Activated naive CD4-positive, alpha-beta T cell treated with anti-CD3 and anti-CD28 coated beads, Interleukin-2, amount 10 ng/mL, durations not matched to agents 7 days and 5 days (primary cell): ENCODE measurements at places on chromosomes 11 and 22.

DNA sequence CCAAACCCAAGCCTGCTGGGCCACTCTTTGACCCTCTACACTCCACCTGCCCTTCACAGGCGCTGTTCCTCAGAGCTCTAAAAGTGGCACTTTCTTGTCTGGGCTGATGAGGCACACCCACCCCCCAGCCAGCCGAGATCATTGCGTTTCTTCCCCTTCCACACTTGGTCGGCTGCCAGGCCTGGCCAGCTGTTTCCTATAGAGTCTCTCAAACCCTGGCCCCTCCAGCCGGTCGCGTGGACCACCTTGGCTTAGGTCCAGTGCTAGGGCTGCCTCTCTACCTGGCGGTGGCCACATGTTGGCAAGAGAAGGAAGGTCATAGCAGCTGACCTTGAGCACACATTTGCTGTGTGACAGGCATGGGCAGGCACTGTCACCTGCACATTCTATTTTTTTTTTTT lies 60.6 kb downstream of the PPP6R2 start:
- DNase-seq: no peak

GRCh38 chr22:44413211-44413610 lies 84.8 kb downstream of the RTL6 start:
- DNase-seq: no peak

DNA sequence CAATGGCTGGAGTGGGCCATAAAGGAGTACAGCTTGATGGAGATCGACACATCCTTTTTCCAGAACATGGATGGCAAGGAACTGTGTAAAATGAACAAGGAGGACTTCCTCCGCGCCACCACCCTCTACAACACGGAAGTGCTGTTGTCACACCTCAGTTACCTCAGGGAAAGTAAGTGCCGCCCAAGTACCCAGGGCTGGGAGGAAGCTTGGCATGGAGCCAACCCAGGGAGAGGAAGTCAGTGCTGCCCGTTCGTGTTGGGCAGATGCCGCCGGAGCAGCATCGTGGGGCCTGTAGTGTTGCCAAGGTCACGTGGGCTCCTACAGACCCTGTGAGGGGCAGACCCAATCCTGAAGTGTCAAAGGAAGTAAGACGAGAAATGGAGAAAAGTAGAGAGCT lies 78.9 kb downstream of the FLI1 start:
- peak; percentile 50 for DNase-seq

DNA sequence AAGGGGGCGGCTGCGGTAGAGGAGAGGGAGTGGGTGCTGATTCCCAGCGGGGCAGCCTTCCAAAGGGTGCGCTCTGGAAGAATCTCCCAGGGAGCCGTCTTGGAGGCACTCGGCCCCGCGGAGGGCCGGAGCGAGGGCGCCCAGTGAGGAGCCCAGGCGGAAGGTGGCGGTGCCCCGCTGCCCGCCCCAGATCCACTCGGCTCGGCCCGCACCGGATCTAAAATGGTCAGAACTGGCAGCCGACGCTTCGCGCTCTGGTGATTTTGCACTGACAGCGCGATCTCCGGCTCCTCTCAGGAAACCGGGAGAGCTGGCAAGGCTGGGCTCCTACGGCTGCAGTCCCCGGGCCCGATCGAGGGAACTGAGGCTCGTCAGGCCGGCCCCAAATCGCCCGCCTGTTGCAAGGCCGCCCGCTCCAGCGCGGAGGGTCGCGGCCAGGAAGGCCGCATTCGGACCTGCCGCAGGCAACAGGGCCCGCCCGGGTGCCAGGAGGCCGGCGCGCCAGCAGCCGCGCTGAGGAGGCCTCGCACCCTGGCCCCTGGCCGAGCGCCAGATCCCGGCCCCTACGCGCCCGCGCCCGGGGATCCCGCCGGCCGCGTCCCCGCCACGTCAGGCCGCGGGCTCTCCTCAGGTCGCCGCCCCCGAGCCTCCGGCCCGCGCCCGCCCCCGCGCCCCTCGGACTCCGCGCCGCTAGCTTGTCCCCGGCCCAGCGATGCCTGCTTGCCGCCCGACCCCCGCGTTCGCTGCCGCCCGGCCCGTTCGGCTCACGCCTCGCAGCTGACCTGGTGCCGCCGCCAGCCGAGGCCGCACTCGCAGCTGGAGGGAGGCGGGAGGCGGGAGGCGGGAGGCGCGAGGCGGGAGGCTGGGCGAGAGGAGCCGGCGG lies at the start of gene KLHL22:
Gene KLHL22, minus strand, starts transcription at position 818 of the 883 bp plus-strand sequence. CDS start 6,584 bp downstream, outside the sequence.
- peak; percentile 51 for DNase-seq

DNA sequence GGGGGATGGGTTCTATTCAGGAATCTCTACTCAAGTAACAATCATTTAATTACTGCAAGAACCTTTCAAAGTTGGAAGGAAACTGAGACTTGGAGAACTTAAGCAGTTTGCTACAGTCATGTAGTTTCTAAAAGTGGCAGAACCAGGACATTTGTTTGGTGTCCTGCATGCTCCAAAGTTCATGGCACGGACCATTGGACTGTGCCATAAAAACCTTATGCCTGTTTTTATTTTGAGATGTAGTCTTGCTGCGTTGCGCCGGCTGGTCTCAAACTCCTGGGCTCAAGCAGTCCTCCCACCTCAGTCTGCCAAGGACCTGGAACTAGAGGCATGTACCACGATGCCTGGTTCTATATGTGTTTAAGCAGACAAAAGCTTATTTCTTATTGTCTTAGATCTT lies 18.6 kb upstream of the AIFM3 start:
- no peak for DNase-seq

DNA sequence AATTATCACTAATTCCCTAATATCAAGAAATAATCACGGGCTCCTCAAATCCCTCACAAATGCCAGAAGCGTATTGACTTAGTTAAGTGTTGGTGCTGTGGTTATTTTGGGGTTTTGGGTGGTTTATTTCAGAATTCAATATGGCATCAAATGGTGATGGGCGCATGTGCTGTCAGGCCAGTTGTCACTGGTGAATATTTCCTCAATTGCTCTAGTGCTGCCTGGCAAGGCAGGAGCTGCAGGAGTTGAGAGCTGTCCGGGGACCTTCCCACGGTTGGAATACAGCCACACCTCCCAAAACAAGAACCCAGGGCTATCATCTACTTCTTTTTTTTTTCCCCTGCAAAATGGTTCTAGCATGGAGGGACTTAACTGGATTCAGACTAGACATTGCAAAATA lies 10.3 kb downstream of the IGLL5 start:
- no peak for DNase-seq

GRCh38 chr11:129319751-129320150 lies 55.9 kb upstream of the BARX2 start:
- DNase-seq: no peak

GRCh38 chr11:9849389-9849788 lies 185.5 kb downstream of the SWAP70 start:
- no peak for DNase-seq

GRCh38 chr22:23691748-23692423 lies 1.1 kb downstream of the RGL4 start:
- DNase-seq: no peak

GRCh38 chr11:20448834-20449233 lies 61.3 kb downstream of the PRMT3 start:
- DNase-seq: no peak

DNA sequence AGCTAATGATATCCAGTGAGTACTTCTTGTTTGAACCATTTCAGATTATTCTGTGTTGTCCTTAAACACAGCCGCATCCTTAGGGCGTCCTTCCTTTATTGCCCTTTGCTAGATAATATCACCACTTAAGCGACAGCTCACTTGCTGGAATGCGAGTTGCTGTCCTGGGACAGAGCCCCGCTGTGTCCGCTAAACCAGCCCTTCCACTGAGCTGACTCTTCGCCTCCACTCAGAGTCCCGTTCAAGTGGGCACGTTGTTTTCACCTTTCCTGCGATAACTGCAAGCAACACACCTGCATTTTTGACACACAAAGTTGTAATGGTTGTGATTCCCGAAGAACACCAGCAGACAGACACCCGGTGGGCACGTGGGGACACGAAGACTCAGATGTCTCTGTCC lies 140.0 kb downstream of the TBC1D22A start:
- no peak for DNase-seq

DNA sequence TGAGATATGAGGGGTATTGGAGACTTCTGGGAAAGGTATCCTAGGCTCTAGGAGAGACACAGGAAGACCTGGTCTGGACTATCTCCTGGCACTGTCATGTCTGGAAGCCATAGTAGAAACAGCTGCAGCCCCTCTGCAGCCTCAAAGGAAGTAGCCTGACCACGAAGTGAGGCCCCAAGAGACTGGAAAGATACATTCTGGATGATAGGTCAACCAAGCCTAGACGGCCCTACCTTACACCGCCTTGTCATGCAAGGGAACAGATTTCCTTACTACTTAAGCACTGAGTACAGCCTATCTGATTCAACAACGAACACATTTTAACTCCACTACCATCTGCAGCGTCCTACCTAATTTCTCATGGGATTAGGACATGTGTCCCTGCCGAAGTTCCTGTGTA lies 31.1 kb downstream of the UQCR10 start:
- no peak for DNase-seq

GRCh38 chr11:70829134-70829885 lies 423.1 kb downstream of the SHANK2 start:
- no peak for DNase-seq

DNA sequence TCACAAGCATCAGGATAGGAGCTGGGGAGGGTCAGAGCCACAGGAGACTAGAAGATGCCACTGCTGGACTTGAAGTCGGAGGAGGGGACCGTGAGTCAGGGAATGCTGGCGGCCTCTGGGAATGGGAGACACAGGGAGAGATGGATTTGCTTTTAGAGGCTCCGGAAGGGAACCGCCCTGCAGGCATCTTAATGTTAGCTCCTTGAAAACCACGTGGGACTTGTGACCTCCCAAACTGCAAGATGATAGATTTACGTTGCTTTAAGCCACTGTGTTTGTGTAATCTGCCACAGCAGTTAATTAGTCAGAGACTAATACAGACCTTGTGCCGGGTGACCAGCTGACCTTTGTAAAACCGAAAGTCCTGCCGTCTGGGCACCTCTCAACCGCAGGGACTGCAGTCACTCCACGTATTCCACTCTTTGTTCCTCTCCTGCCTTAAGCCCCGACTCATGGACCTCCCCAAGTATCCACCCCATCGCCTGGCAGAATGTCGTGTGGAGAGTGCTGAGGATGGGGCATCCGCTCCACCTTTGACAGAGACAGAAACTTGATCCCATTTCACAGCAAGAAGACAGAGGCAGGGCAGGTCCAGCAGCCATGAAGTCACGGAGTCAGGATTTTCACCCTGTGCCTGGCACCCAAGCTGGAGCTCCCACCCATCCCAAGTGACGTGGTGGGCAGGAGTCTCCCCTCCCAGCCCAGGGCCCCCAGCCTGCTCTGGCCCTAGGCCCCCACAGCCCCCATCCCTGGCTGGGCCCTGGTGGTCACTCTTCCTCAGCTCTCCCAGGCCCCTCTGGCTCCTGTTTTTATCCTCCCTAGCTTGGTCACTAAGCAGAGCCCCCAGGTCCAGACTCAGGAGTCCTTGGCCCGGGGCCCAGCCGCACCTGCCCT lies 19.4 kb upstream of the CTSD start:
- DNase-seq: no peak

DNA sequence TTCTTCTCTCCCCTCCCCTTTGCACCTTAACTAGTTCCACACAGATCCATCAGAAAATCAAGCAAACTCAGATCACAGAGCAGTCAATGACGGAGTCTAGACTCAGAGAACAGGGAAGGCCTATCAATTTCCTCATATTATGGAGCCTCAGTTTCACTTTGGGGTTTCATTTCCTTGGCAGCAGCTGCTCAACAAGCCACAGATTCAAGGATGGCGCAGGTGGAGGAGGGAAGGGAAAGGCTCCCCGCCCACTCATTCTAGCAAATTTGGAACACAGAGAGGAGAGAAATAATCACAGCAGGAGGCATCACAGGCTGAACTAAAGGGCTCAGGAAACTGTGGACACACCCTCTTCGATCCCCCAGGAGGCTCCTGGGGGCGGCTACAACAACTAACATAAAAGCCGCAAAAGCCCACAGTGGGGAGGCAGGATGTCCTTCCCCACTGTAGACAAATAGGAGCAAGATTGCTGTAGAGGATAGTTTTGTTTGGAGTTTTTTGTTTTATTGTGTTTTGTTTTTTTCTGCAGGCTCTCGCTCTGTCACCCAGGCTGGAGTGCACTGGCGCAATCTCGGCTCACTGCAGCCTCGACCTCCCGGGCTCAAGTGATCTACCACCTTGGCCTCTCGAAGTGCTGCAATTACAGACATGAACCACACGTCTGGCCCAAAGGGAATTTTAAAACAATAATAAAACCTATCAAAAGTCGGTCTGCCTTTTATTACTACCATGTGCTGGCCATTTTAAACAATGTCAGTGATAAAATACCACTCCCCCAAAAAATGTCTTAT lies 3.4 kb downstream of the PLAAT3 start:
- DNase-seq: no peak
